NCI-H748 treated with DMSO at 0.1 percent for 48 hours (cell line): ENCODE measurements at places on chromosomes 12 and 14.

- no peak for DNase-seq
Measured at GRCh38 chr12:76260390-76260748, 87.8 kb downstream of the BBS10 start.

GRCh38 chr14:57480051-57480450, 13.6 kb downstream of the CCDC198 start:
- no peak for DNase-seq

- no peak for DNase-seq
Measured at GRCh38 chr12:119593578-119594398, at the start of gene TMEM233. Gene TMEM233 (plus strand): TSS chr12:119593774. CDS start chr12:119593849, 75 bp downstream.

DNA sequence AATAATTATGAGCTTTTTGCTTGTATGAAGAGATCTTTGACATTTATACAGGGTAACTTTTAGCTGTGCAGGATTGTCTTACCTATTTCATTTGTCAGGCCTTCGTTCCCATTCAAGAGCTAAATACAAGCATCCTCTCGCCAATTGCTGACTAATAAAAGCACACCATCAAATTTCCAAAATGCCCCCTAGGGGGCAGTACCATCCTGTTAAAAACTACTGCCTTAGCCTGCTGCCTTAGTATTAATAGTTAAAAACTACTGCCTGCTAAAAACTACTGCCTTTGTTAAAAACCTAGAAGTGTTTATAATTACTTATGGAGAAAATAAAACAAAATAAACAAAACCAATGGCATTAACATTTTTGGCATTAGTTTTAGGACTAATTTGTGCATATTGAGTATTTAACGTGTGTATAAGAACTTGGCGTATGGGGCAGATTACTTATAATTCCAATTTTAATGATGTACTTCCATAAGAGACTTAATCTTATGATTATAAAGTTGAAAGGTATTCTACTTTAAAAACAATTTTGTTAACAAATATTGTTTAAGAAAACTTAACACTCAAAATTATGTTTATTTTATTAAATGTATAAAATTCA, 3.0 kb upstream of the IFI27L2 start:
- peak; percentile 86 for DNase-seq

DNA sequence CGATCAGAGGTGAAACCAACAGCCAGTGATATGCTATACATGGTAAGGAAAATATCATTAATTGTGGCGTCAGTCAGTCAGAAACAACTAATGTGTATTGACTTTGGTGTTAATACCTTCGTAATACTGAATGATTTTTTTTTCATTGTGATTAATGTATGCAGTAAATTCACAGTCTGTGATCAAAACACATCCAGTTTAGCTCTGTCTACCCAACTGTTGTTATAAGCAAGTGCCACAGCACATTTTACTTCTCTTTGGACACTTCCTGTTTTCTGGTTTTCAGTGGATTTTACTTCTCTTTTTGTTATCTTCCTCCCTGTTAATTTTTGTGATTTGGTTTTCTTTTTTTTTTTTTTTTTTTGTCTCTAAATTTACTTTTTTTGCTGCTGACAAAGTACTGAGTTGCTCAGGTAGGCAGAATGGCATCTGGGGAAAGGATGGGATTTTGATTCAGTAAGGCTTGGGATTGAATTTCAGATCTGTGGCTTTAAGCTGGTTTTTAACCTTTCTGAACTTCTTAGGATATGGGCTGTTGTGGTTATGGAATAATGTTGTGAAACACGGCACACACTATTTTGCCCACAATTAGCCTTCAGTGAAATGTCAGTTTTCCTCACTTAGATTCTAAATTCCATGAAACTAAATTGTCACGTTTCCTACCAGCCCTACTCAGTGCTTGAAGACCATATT, 604 bp downstream of the GLIPR1 start:
- no peak for DNase-seq

GRCh38 chr12:124474709-124475108, 92.7 kb downstream of the NCOR2 start:
- no peak for DNase-seq

DNA sequence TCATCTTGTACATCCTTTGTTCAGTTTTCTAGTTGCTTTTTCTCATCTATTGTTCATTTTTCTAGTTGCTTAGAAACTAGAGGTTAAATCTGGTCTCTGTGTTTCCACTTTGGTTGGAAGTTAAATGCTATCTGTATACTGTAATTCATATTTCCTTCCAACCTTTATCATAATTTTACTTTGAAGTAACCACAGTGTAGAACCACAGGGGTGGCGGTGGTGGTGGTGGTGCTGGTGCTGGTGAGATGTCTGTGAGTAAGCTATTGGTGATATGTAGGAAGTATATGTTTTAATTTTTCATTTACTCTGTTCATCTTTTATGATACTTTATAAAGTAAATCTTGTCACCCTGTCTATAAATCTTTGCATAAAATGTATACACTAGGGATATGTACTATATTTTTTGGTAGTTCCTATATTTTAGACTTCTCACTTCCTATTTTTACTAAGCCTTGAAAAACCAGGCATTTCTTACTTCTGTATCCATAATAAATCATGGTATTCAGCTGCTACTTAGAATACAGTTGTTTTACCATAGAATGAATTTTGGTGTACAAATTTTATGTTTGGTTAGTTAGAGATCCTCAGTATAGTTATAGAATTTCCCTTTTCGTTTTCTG, 31.9 kb downstream of the CCDC91 start:
- no peak for DNase-seq

DNA sequence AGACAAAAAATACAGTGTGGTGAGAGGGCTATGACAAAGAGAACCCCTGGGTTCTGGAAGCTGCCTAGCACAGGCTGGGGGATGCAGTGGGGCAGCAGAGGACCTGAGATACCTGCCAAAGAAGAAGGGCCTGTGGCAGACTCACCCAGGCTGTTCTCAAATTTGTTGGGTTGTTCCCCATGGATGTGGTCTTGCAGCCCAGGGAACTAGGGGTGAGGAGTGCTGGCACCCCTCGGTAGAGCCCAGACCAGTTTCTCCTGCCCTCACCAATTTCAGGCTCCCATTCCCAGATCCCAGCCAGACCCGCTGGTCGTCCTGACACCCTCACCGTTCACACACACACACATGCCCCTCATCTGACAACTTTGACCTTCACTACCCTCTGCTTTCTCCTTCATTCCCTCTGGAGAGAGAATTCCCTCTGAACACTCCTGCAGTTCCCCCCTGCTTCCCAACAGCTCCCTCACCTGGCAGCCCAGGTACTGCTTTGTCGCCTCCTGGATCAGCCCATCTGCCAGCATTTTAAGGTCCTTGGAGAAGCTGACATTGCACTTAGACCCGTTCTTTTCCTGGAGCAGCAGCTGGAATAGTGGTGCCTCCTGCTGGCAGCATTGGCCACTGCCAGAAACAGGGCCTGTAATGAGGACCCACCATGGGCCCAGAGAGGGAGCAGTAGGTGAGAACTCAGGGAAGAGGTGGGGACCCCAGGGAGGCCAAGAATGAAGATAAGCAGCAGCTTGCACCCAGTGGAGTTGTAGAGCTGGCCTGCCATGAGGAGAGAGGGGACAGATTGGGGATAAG, 5.9 kb upstream of the GDF11 start:
- peak; percentile 68 for DNase-seq

GRCh38 chr12:31317471-31318395, 8.2 kb downstream of the SINHCAF start:
- DNase-seq: no peak

DNA sequence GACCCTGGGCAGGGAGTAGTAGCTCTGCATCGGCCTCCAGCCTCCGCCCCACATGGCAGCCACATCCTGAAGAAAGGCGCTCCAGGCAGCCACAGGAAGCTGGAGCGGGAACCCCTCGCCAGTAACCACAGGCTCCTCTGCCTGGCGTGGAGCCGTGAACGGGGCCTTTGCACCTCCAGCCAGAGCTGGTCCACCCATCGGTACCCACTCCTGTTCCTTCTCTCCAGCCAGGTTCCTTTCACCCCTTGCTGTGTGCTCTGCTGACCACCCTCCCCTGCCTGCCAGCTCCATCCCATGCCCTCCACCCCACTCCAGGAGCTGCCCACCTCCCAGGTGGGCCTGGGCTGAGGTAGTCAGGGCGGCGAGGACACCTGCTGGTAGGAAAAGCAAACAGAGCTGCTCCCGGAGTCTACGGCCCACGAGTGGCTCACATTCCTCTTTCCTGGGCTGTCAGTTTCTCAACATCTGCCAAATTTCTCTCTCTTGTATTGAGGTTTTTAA, 2.7 kb downstream of the TGFB3 start:
- DNase-seq: no peak

DNA sequence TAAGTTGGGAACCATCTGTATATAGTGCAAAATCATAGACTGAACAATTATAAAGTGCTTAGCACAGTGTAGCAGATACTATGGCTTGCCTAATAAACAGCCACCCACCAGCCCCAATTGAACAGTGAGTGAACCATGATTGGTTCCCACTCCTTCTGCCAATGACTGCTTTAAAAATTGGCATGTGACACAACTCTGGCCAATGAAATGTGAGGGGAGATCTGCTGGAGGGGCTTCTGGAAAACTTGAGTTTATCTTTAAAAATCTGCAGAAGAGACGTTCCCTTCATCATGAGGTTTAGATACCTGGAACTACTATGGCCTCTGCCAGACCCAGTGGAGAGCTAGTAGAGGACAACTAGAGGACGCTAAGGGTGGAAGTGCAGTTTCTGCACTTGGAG, 4.7 kb downstream of the PIGH start:
- DNase-seq: no peak

GRCh38 chr14:21169573-21169972, 13.7 kb upstream of the OR5AU1 start:
- DNase-seq: no peak

GRCh38 chr12:130708648-130709047, 7.5 kb downstream of the RIMBP2 start:
- no peak for DNase-seq

GRCh38 chr14:102717276-102717675, 60.0 kb upstream of the TRAF3 start:
- no peak for DNase-seq

DNA sequence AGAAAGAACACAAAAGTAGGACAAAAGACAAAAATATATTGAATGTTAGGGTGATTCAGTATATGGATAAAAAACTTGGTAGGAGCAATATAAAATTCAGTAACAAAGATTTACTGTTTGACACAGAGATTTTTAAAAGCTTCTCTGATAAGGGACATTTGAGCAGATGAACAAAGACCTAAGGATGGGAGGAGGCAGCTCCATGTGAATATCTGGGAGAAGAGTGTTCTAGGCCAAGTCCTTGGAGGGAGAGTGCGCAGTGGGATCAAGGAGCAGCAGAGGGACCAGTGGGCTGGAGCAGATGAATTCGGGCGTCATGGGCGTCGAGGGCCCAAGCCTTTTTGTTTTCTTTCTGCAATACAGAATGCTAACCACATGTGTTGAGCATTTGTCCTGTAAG, 174.4 kb downstream of the PRKCH start:
- no peak for DNase-seq

GRCh38 chr12:87305481-87305880, 723.7 kb downstream of the C12orf50 start:
- DNase-seq: no peak

DNA sequence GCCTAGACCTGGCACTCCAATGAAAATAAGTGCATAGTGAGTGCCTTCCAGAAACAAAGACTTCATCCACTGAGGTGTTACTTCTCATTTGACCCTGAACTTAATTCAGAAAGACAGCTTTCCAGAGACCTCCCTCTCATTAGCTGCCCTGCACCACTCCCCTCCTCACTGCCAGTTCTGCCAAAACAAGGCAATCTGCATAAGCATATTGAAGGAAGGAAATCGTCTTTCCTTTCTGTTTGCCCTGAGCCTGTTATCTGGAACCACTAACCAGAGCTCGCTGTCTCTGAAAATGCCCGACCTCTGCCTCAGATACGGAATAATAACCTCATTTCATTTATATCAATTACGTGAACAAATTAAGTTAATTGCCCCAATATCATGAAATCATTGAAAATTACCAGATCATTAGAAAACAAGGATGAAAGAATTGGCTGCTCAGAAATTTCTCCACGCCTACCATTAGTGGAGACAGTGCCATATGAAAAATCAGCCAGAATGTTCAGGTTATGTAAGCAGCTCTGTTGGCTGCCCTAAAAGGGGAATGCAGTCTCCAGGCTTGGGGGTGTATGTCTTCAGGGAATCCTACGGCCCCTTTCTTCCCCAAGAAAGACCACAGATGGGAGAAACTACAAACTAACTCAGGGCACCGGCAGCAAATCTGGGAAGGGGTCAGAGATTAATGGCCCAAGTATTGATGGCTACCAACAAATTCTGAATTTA, 149.9 kb upstream of the FKBP4 start:
- DNase-seq: no peak

DNA sequence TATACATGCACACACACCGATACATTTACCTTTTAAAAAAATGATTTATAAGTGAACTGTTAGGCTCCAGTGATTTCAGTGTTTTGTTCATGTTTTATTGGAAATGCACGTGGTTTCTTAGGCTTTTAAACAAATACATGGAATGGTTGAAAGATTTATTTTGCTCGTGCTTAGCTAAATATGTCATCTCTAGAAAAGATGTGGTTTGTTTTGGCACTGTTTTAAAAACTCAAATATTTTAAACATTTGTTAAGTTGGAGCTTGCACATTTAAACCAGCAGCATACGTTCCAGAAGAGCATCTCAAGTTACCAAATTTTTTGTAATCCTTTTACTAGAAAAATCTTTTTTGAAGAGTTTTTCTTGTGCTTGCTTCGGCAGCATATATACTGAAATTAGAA, 44.5 kb downstream of the FOXA1 start:
- DNase-seq: no peak
